ENCODE measurements at places on chromosomes 6 and 20.

GRCh38 chr6:41182069-41183034 lies 18.6 kb downstream of the TREML2 start:
- peak; percentile 68 for DNase-seq

DNA sequence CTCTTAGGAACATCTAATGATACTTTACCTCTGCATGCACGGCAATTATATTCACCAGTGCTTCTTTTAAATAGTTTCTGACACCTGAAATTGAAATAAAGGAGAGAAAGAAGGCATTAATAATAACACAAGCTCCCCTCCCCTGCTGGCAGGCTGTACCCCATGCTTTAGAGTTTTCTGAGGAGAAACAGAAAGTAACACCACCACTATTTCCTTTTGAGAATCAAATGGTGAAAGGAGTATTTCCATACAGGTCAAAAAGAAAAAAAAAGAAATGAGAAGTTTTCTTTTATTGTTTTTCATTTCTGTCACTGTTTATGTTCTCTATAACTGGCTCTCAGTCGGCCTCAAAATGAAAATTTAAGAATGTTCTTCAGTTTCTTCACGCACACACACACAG lies 108.1 kb downstream of the IRF4 start:
- no peak for DNase-seq

DNA sequence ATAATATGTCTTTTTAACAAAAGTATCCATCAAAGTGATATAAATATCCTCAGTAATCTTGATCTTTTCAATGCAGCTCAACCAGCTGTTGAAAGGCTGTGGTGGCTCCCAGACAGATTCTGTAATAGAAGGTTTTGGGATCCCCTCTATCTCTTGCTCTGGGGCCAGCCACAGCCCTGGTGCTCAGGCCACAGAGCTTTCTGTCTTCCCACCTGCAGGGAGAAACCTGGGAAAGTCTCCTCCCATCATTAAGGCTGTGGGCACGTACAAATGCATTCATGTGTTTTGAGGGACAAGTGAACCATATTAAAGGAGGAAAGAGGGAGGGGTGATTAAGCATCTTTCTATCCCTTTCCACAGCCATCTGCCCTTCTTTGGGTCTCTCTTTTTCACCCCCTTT lies 183.1 kb downstream of the PRDM13 start:
- no peak for DNase-seq

DNA sequence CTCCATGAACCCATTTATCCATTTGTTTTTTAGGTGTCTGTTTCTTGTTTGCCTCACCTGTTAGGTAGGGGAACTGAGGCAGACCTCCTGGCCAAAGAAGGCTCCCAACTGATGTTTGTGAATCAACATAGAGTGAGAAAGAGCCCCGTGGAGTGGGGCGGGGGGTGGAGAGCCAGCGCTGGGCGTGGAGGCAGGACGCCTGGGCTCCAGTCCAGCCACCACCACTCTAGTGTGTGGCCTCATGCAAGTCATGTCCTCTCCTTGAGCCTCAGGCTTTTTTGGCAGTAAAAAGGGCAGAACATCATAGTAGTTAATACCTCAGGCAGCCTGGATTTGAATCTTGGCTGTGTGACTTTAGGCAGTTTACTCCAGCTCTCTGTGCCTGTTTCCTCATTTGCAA lies 42.2 kb upstream of the SCRT2 start:
- no peak for DNase-seq

- no peak for DNase-seq
These were observed 69.7 kb upstream of the TBC1D7 start for GRCh38 chr6:13398069-13398381.

DNA sequence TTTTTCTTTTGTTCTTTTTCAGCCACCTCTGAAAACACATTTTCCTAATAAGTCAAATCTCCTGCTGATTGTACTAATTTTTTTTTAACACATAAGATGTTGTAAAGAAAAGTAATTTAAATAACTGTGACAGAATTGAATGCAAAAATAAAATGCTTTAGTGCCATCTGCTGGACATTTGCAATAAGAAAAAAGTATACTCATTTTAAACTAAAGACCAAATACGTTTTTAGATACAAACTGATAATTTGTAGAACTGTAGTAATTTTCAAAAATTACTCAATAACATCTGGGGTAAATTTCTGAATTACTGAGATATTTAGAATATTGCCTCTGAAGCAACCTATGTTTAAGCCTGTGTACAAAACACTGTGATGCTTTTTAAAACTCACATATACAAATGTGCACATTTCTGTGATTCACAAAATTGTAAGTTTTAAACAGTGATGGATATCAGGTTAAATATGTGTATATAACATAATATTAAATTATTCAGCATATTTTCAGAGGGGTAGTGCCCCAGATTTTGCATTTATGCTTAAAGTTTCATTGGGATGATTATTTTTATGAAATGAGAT lies 198.7 kb downstream of the RIMS1 start:
- DNase-seq = no peak

- no peak for DNase-seq
These were observed 50.2 kb downstream of the HDAC2 start for GRCh38 chr6:113920663-113921267.

Measured in naive thymus-derived CD4-positive, alpha-beta T cell (primary cell).